ENCODE measurements at places on chromosomes 12 and 14.

- DNase-seq: no peak
Observed at GRCh38 chr12:56490360-56490759, 2.4 kb upstream of the GLS2 start.

GRCh38 chr12:6696690-6697583 lies 3.7 kb downstream of the PIANP start:
- DNase-seq: no peak

DNA sequence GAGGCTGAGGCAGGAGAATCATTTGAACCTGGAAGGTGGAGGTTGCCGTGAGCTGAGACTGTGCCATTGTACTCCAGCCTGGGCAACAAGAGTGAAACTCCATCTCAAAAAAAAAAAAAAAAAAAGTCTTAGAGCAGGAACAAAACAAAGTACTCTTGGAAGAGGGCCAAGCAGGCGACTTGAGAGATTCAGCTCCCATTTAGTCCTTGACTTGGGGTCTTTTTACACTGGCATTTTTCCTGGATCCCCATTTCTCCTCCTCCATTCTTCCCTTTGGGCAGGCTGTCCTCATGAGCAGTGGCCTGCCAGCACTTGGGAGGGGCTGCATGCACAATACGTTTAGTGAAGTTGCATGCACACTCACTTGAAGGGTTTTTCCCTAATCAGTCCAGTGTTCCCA lies 72.9 kb downstream of the C14orf132 start:
- no peak for DNase-seq

DNA sequence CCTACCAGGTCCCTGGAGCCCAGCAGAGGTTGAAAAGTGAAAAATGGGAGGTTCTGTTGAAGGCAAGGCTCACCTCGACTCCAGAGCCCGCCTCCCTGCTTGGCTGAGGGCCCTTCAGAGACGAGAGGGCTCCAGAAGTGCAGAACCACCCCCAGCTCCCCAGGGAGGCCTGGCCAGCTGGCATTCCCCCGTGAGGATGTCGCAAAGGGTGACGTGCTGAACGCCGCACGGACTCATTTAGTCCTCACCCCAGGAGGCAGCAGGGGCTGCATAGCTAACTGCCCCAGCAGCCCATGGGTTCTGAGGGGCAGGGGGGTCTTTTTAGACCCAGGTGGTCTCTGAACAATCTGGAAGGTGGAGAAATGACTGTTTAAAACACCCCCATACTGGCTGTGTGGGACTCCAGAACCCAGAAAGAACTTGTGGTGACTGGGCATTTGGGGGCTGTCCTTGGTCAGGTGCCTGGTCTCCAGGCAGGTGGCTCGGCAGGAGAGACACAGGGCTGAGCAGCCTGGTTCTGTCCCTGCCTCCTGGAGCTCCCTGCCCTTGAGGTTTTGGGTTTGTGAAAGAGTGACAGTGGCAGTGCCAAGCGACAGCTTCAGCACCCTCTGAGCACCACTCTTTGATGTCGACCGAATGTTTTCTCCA lies 32.0 kb downstream of the ANAPC7 start:
- no peak for DNase-seq

DNA sequence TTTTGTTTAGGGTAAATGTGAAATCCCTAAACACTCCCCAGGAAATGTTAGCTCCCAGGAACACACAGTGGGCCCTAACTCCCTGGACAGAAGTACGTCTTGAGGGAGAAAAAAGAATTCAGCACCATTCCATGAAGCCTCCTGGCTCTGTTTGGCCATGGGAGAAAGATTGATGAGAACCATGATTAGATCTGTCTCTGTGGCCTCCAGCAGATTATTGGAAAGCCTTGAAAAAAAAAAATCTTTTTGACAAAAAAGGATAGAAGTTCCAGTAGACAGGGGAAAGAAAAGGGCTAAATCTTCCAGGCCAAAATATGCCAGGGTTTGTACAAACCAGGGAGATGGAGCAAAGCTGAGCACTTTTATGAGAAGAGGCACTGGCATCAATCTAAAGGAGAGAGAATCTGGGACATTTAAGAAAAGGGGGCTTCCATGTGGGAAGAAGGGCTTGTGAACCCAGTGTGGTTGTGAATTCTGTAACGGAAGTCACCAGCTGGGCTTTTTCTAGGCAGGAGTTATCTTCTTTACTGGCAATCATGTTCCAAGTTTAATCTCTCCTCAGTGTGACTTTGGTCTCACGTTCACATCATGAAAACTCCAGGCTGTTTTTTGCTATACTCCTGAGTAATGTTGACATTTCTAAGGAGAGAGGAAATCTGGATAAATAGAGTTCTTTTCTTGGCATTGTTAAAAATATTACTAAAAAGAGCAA lies 426.7 kb downstream of the RAD51B start:
- DNase-seq: no peak

GRCh38 chr12:87827638-87828264 lies 201.4 kb downstream of the C12orf50 start:
- no peak for DNase-seq

DNA sequence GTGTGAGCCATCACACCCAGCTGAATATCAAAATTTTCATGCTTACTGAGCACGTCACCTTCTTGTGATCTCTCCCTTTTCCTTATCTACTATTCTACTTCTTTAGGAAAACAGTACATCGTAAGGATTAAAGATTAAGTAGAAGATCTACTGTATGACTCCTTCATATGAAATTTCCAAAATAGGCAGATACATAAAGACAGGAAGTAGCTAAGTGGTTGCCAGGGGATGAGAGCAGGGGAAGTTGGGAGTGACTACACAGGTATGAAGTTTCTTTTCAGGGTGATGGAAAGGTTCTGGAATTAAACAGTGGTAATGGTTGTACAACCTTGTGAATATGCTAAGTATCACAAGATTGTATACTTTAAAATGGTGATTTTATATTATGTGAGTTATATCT lies 36.5 kb upstream of the CERS5 start:
- DNase-seq: no peak

- DNase-seq: no peak
Observed at GRCh38 chr12:10466311-10466710, 13.1 kb upstream of the KLRC1 start.

GRCh38 chr12:4604684-4605193 lies 42.7 kb downstream of the DYRK4 start:
- DNase-seq: peak; percentile 74

DNA sequence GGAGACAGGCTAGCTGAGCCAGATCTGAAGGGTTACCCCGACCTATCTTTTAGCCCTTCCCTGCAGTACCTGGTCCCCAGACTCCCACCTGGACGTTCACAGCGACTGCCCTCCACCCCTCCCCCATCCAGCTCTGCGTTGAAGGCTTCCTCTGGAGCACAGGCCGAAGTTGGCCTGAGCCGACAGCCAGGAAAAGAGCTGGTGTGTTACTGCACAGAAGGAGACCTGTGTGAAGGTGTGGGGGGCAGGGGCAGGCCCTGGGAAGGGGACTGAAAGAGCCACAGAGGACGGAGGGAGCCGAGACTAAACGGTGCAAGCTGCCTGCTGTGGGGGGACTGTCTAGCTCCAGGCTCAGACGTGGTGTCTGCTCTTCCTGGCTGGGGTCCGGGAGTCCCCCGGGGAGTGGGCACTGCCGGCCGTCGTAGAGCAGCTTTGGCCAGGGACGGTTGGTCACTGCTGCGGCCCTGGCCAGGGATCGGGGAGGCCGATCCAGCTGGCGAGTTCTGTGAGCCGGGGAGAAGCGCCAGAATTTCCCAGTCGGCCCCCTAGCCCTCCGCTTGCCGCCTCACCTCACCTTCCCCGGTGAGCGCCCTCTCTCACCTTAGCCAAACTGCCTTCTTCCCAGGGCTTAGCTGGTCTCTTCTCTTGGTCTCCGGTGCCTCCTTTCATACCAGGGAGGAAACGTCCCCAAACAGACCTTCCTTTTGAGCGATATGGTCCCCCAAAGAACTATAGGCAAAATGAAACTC lies 899 bp upstream of the COL2A1 start:
- no peak for DNase-seq

- no peak for DNase-seq
Observed at GRCh38 chr14:91996948-91997371, 42.9 kb downstream of the TRIP11 start.

- DNase-seq: no peak
Observed at GRCh38 chr12:83827860-83828259, 1084.7 kb downstream of the SLC6A15 start.

- no peak for DNase-seq
Observed at GRCh38 chr12:73384592-73384991, 1112.4 kb downstream of the TRHDE start.

- DNase-seq: no peak
Observed at GRCh38 chr14:40099316-40099715, 667.1 kb upstream of the FBXO33 start.

DNA sequence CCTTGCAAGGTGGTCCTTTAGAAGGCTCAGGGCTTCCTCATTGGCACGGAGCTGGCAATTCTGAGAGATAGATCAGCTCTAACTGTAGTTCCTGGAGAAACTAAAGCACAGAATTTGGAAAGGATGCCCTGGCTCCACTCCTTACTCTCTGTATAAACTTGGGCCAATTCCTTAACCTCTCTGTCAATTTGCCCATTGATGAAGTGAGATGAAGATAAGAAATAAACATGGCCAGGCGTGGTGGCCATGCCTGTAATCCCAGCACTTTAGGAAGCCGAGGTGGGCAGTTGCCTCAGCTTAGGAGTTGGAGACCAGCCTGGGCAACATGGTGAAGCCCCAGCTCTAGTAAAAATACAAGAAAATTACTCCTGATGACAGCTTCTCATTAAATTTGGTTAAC lies 34.0 kb upstream of the COX6A1 start:
- no peak for DNase-seq

DNA sequence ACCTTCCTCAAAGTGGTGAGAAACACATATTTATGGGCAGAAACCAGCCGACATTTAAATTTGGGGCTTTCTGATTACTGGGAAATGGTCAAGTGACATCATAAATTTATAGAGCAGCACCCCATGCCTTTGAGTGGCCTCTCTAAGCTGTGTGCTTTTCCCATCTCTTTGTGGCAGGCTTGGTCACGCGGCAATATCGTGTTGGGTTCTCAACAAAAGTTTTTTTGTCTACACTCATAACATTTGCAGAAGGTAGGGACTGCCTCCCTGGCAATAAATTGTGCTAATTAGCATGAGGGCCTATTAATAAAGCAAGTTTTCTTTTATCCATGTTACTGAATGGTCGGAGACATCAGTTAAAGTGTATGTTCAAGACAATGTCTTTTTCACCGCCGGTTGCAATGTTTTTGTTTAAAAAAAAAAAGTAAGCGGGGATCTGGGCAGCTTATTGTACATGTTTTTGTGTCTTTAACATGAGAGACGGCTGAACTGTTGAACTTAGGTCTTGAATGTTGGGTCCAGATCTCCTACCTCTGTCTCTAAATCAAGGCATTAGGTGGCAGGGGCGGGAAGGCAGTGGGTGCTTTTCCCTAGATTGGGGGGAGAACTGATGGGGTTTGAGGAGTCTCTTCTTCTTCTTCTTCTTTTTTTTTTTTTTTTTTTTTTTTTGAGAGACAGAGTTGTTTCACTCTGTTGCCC lies 193.3 kb downstream of the PHETA1 start:
- DNase-seq: no peak

DNA sequence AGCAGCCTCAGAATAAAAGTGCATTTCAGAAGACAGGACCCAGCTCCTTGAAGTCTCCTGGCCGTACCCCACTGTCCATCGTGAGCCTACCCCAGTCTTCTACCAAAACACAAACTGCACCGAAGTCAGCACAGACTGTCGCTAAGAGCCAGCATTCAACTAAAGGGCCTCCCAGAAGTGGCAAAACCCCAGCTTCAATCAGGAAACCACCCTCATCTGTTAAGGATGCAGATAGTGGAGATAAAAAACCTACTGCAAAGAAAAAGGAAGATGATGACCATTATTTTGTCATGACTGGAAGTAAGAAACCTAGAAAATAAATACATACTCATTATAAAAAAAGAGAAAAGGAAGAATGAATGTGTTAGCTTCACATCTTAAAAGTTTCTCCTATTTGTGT lies 51.1 kb downstream of the GAS2L3 start:
- no peak for DNase-seq

DNA sequence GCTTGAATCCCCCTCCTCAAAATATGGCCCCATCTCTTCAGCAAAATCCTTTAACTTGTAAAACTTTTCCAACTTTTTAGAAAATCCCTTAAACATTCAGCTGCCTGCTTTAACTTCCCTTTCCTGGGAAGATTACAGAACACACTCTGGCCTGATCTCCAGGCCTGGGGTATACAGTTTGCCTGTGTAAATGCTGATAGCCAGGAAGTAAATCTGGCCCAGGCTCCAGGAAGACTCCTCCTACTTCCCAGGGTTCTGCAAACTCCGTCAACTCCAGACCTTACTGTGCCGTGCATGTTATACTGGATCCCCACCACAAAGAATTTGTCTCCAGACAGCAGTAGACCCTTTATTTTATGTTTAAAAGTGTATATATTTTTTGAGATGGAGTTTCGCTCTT lies 67.0 kb upstream of the FERMT2 start:
- DNase-seq: no peak

- DNase-seq: no peak
Observed at GRCh38 chr12:92639017-92639416, 63.8 kb upstream of the PLEKHG7 start.

- no peak for DNase-seq
Observed at GRCh38 chr12:129001826-129002225, 148.5 kb downstream of the GLT1D1 start.

DNA sequence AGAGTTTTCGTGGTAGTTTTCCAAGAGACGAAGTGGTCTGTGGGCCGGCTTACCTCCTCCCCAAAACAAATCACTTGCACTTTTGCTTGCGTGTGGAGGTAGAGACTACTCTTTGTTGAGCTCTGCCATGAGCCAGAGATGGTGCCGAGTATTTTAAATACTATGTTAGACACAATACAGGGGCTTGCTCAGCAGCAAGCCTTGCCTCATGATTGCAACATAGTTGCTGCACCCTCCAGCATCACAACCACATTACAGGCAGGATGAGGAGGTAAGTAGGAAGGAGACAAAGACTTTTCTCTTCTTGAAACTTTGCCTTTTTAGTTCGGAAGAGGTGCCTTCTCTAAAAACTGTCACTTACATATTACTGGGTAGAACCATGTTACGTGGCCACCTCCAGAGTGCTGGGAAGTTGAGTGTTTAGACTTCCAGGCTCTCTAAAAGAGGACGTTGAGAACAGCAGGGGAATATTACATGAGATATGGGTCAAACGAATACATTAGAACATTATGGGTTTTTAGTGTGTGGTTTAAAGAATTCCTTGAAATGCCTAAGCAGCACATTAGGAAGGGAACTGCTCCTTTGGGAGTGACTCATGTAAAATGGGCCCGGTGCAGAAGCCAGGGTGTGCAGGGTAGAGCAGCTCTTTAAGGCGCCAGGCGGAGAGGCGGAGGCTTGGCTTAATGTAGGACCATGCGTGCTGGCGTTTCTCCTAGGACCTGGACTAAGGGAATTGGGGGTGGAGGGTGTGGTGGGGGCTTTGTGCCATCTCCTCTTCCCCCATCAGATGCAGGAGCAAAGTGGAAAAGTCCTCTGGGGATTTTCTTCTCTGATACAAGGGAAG lies 110.6 kb upstream of the PRMT8 start:
- DNase-seq: no peak

Data from stimulated activated CD8-positive, alpha-beta memory T cell treated with anti-CD3 and anti-CD28 coated beads, Interleukin-7, amount 100 ng/mL, for 48 hours (primary cell).